ENCODE measurements at places on chromosomes 6 and 20. TPM values are rescaled to one million over a fixed set of nuclear protein-coding genes. Genes with fewer than 3 reads are reported as not detected.

DNA sequence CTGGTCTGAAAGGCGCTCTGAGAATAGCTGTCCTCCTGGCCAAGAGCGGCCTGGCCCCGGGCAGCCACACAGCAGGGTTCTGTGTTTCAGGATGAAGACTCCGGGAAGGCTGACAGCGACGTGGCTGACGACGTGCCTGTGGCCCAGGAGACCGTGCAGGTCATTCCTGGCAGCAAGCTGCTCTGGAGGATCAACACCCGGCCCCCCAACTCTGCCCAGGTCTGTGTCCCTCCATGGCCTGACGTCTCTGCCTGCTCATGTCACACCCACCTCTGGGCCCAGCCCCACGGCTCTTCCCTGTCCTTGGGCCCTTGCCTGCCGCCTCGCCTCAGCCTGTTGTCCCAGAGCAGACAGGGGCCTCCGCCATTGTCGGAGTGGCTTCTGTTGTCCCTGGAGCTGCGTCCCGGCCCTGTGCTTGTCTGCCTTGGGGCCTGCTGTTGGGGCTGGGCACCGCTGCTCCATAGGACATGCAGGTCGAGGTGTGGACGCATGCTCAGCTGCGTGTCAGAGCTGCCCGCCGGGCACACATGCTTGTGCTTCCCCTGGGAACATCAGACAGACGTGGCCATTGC lies 16.2 kb upstream of the ADRM1 start:
- no peak for DNase-seq

DNA sequence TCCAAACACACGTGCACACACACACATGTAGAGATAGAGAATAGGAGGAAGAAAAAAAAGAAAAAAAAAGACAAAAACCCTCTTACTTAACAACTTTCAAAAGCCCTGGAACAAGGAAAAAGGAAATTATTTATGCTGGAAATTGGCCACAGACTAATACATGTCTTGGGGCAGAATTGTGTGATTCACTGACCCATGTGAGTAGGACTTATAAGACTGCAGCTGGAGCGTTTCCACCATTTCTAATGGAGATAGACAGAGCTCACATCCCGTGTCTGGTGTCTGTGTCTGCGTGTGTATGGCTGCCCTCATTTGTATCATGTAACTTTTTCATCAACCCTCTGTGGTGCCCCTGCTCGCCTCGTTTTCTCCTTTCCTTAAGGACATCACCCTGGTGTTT lies 99.8 kb upstream of the PDE10A start:
- DNase-seq, result no peak

- DNase-seq, result no peak
These were observed 467 bp downstream of the TREML4 start for GRCh38 chr6:41228616-41229015.

- peak; percentile 41 for DNase-seq
These were observed 108.1 kb downstream of the BCKDHB start for GRCh38 chr6:80214436-80215022.

DNA sequence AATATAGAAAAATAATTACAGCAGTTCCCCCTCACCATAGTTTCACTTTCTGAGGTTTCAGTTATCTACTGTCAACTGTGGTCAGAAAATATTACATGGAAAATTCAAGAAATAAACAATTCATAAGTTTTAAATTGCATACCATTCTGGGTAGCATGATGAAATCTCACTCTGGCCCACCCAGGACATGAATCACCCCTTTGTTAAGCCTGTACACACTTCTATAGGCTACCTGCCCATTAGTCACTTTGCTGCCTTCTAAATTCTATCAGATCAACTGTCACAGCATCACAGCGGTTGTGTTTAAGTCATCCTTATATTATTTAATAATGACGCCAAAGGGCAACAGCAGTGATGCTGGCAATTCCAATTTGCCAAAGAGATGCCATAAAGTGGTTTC lies 140.3 kb upstream of the RUNX2 start:
- peak; percentile 66 for DNase-seq

DNA sequence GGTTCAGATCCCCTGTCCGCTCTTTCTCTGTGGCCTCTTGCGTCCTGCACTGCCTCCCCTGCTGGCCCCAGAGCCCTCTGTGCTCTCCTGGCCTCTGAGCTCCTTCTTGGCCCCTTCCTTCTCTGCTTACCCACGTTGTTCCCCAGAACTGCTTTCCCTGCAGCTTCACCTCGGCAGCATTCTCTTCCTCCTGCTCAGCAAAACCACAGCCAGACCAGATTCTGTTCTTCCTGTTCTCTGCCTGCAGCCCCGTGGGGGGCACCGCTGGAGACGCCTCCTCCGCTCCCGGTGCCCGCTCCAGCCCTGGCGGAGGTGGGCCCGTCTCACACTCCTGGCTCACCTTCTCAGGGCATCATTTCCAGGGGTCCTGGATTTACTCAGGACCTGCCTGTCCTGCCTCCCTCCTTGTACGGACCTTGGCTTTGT lies 59.7 kb downstream of the TCP11 start:
- no peak for DNase-seq

GRCh38 chr6:99282479-99283062 lies 66.9 kb downstream of the FAXC start:
- DNase-seq, result no peak

GRCh38 chr20:10478205-10478604 lies 43.1 kb downstream of the SLX4IP start:
- no peak for DNase-seq

DNA sequence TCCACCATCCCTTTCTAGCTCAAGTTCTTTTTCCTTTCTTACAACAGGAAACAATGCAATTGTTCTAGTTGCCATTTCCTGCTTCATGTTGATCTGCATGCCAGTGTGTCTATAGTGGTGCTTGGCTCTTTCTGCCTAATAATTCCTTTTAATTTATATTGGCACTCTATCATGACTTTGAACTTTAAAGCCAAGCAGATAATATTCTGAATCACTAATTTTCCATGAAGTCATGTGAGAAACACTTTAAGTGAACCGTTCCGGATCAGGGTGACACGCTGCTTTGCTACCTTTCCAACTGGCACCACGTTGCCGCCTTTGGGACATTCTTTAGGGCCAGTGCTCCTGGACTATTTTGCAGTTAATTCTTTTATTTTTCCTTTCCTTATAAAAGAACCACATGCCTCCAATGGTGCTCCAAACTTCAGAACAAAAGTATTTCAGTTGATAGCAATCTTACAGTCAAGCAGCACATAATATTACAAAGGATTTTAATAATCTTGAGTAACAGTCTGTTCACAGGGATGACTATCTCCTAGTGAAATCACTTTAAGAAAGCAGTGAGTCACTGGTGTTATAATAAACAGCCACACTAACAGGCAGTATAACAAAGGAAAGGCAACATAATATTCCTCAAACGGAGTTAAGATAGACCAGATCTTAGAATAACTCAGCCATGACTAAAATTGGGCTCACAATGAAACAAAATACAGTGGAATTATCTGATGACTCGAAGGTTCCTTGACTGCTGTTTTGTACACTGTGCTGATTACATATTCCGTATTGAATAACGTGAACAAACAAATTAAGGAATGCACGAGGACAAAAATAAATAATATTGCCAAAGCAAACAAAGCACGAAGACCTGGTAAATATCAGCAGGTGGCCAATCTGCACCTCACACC lies 19.0 kb upstream of the BLOC1S5 start:
- no peak for DNase-seq

- DNase-seq, result peak; percentile 30
These were observed 121.0 kb downstream of the UST start for GRCh38 chr6:148867862-148868261.

DNA sequence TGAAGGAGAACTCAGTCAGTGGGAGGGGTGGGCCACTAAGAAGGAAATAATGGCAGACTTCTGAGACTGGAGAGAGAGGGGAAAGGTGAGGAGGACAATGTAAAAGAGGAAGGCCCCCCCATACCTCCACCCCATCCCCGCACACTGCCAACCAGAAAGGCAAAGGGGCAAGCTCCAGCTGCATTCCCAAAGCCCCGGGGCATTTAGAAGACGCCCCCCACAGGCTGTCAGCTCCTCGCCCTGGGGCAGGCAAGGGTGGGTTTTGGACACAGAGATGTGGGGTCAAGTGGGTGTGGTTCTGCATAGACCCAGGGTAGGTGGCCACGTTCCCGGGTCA lies 20.8 kb upstream of the SLC22A7 start:
- no peak for DNase-seq

DNA sequence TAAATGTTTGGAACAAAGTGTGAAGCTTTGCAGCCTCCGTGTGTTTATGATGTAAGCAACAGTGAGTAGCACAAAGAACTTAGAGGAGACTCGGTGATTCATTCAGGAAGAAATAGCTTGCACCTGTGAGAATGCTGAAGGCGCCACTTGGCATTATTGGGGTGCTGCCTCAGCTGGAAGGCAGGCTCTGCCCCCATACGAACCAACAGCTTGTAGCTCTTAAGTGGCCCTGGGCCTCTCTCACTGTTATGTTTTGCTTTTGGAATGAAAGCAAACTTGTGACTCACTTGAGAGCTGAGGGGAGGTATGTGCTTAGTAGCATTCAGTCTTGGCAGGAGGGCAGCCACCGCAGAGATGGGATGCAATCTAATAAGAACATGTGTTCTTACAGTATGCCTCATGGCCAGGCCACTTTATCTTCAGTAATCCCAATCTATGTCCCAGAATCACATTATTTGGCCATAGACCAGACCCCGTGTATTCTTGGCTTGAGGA lies 310.7 kb downstream of the EYA4 start:
- DNase-seq, result no peak

DNA sequence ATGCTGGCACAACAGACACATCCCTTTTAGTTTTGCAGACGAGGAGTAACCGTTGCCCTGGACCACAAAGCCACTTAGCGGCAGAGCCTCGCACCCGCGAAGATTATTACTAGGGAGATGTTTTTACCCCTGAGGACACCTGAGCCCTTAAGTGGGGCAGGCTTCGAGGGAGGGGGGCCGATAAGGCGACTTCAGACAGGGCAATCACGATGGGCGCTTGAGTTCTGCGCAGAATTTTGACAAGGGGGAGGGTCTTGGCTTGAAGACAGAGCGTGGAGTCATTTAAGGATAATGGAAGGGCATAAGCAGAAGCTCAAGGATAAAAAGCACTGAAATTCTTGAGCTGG lies 650 bp upstream of the TTK start:
- peak; percentile 61 for DNase-seq

Gene TGM2
- not detected for total RNA-seq

Gene ASIP
- not detected for total RNA-seq

Gene SLC24A3
- not detected for total RNA-seq

Gene RUNX2
- total RNA-seq, result 9.3 TPM
